WTC11 (cell line): ENCODE measurements at places on chromosomes 6 and 20. TPM values are rescaled to one million over a fixed set of nuclear protein-coding genes. Genes with fewer than 3 reads are reported as not detected.

Gene NHSL1
- 22.9 to 31.1 TPM (median 23.1 TPM) in 3 replicates for total RNA-seq

GRCh38 chr6:56491606-56492328 is 150.9 kb downstream of the DST start:
- DNase-seq: no peak

DNA sequence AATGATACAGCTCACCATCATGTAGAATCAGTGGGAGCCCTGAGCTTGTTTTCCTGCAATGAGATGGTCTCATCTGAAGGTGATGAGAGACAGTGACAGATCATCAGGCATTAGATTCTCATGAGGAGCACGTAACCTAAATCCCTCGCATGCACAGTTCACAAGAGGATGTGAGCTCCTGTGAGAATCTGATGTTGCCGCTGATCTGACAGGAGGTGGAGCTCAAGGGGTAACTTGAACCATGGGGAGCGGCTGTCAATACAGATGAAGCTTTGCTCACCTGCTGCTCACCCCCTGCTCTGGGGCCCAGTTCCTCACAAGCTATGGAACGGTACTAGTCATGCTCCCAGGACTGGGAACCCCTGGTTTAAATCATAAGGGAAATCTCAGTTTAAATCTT is 89.2 kb downstream of the THBS2 start:
- DNase-seq: no peak

Gene EPPIN
- 0.16 to 0.26 TPM (median 0.23 TPM) in 3 replicates for total RNA-seq

- DNase-seq: no peak
Measured at GRCh38 chr6:15309611-15310283, 63.9 kb downstream of the JARID2 start.

- peak; percentile 20 for DNase-seq
Measured at GRCh38 chr6:150250826-150251225, 108.0 kb downstream of the PPP1R14C start.

DNA sequence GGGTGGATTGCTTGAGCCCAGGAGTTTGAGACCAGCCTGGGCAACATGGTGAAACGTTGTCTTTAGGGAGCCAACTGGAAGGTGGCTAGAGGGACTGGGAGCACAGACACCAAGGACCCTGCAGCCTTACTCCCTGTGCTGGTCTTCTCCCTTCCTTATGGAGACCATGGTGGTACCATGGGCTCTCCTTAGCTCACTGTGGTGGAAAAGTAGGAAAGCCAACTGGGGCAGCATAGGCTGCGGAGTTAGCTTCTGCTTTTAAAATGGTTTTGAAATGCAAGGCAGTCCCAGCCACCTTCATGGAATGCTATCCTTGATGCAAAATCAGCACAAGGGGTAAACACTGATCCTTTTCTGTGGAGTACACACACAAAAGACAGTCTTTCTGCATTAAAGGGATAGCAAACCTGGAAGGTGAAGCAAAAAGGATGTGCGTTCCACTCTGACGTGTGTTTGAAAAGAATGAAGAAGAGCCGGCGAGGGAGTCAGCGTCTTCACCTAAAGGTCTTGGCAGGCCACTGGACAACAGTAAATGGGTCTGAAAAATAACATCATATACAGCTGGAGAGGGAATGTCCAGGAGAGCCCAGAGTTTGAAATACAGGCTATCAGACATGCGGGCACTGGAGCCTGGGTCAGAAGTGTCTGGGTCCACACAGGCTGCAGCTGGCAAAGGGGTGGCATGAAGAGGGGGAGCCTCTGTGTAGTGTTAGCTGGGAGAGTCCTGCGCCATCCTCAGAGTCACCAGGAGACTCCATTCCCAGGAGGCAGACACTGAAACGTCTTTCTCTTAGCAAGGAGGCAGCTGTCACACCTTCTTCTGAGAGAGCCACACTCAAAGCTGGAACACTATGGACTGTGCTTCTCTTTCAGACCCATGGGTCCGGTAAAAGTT is 58.5 kb downstream of the GPR6 start:
- no peak for DNase-seq

DNA sequence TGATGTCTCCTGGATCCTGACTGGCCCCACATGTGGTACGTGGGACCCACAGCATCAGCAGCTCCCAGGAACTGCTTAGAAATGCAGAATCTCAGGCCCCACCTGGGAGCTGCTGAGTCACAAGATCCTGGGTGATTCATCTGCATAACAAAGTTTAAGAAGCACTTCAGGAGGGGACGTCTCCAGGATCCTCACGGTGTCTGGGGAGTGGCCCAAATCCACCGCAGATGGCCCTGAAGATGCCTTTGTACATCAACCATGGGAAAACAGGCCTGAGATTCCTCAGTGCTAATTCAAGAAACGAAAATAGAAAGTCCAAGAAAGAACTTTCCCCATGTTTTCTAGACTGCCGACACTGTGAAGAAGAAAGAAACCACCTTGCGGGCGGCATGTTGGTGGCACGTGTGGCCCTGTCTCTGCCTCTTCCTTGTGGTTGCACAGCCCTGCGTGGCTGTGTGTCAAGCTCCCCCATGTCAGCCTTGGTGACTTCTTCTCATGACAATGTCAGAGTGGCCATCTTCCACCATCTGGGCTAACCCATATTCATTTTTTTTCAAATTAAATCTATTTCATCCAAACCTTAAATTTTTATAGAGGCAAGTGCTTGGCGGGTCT is 26.1 kb downstream of the RRBP1 start:
- no peak for DNase-seq

DNA sequence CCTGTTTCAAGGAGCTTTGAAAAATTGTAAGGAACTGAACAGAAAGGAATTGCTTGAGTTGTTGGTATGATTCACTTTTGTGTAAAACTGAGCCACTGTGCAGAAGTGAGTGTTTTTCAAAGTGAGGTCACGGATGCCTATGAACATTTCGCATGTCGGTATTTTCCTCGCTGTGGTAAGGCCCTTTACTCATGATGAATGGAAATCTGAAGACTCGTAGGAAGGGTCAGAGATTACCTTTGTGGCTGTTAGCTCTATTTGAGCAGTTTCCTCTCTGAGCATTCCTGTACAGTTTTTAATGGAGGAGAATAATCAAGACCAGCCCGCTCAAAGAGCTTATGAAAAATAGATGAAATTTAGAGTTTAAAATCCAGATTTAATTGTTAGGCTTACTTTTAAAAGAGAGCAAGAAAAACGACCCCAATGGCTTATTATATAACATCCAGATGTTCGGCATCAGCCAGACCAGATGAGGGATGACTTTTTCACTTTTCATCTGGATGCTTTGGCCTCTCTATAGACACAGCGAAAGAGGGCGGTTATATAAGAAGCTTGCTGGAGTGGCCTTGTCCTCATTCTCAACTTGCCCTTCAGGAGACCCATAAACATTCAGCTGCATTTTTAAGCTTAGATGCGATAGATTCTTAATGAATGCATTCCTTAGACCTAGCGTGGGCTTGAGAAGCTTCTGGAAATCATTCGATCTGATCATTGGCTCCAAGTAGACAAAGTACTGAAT is 99.5 kb downstream of the CD83 start:
- DNase-seq: no peak

DNA sequence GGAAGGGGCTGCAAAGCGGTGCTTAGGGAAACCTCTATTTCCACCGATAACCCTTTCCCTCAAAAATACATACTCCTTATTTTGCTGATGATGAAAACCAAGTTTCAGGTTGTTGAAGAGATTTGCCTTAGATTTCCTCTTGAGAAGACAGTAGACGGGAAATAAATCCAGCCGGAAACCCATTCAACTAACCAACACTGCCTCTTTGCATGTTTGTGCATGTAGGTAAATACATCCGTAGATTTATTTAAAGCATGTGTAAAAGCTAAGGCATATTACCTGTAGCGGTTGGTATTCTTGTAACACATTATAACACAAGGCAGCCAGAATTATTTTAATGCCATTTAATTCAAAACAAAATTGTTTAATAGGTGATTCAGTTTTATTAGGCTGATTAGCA is 136.3 kb upstream of the SLC22A23 start:
- no peak for DNase-seq

DNA sequence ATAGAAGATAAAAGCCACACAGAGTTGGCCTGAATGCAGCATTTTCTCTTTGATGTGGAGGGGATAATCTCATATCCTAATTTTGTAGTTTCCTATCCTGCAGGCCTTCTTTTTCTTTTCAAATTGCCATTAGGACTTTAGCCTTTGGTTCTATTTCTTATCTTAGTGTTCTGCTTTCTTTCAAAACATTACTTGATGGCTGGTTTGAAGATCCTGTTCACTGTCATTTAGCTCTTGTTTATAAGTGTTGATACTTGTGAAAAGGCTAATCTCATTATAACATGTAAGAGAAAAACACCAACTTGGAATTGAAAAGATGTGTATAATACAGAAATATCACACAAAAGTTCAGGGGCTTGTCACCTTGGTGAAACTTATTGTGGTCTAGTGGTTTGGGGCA is 54.6 kb upstream of the PKIB start:
- no peak for DNase-seq

DNA sequence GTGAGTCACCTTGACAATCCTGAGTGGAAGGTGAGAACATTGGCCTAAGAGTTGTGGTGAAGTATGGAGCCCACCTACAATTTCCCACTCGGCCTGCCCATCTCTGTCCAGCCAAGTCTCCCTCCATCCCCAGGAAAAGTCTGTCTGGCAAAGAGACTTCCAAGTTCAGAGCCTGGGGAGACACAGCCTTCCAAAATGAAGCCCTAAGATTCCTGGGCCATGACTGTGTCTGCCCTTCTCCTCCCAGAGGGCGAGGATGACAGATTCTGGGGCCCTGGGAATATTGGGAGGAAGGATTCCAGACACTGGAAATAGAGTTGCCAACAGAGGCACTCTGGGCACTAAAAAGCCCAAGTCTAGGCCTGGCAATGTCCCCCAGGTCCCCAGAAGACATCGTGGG is 176.8 kb downstream of the NFATC2 start:
- no peak for DNase-seq
